ENCODE measurements at places on chromosomes 11 and 22. TPM values are rescaled to one million over a fixed set of nuclear protein-coding genes. Genes with fewer than 3 reads are reported as not detected.
A peak's percentile ranks its signal among the peaks of the same experiment; 100 is the strongest.

- no peak for DNase-seq
These were observed 39.8 kb downstream of the RELT start for GRCh38 chr11:73415854-73416615.

The LSP1 gene
- polyA plus RNA-seq, result 496 TPM

DNA sequence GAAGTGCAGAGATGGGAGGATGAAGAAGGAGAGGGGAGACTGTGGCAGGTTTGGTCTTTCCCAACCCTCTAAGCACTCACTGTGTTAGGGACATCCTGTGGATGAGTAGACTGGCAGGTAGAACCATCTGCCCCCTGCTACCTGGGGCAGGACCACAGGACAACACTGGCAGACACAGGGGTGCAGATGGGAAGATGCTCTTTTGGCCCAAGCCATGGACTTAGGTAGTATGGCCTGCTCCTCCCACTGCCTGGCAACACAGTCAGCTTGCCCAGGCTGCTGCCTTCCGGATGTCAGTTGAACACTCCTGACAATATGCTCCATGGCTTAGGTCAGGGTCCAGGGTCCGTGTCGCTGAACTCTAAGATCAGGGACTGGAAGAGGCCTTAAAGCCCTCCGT is 140.7 kb upstream of the NAV2 start:
- no peak for DNase-seq

DNA sequence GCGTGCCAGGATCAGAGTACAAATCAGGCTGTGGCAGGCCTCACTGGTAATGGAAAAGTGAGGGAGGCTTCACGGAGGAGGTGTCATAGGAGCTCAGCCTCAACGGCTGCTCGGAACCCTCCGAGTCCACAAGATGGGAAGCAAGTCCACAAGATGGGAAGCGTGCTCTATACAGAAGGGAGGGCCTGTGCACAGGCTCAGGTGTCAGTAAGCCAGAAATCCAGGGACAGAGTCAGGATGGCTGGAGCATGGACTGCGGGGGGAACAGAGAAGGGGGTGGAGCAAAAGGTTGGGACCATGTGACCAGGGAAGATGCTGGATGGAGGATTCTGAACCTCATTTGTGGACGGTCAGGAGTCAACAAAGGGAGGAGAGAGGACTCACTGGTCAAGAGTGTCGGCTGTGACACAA is 3.4 kb upstream of the DPP3 start:
- no peak for DNase-seq

DNA sequence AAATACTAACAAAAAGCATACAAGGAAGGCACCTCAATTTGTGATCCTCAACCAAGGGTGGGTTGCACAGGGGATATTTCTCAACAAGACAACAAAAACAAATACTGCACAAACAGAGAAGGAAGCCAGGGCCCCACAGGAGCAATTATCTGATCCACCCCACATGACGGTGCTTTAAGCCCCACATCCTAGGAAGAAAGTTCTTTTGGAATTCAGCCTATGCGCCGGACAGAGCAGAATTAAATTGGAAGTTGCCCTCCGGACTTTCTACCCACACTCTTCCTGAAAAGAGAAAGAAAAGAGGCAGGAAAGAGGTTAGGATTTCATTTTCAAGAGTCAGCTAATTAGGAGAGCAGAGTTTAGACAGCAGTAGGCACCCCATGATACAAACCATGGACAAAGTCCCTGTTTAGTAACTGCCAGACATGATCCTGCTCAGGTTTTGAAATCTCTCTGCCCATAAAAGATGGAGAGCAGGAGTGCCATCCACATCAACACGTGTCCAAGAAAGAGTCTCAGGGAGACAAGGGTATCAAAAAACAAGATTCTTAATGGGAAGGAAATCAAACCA is 40.6 kb downstream of the OSBP start:
- no peak for DNase-seq

GRCh38 chr22:22579869-22580604 is 21.0 kb upstream of the PRAME start:
- no peak for DNase-seq

DNA sequence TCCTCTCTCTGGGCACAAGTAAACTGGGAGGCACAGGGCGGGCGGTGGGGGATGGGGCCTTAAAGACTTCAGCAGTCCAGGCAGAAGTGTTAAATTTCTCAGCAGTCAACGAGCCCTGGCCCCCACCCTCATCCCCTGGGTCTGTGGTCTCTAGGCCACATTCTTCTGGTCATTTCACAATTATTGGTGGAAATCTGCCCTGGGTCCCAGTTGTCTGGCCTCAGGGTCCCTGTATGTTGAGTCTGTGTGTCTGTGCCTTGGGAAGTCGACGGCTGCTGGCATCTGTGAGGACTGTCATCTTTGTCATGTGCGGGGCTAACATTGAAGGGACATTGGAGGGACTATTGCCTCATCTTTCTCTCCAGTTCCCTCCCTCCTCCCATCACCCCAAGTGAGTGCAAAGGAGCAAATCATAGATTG is 1.7 kb downstream of the TSPAN18 start:
- DNase-seq, result no peak

The GGT5 gene
- not detected for polyA plus RNA-seq

- peak; percentile 40 for DNase-seq
These were observed 6.9 kb downstream of the MCAT start for GRCh38 chr22:43136255-43136654.

DNA sequence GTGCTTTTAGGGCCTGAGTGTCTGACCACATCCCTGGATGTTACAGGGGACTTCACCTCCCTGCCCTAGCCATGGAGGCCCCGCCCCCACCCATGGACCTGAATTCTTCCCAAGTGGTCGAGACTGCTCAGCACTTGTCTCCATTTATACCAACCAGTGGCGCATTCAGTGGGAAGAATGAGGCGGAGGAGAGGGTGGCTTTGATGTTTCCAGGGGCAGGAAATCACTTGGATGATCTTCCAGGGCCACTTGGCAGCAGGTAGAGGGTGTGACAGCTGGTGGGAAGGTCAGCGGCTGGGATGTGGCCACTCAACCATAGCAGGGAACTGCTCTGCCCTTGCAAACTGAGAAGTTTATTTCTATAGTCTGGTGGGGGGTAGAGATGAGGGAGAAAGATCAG is 155.1 kb upstream of the BLID start:
- DNase-seq, result no peak

The APOA4 gene
- not detected for polyA plus RNA-seq

The MUC2 gene
- not detected for polyA plus RNA-seq

- no peak for DNase-seq
These were observed 18.1 kb upstream of the RFPL2 start for GRCh38 chr22:32222991-32223390.

DNA sequence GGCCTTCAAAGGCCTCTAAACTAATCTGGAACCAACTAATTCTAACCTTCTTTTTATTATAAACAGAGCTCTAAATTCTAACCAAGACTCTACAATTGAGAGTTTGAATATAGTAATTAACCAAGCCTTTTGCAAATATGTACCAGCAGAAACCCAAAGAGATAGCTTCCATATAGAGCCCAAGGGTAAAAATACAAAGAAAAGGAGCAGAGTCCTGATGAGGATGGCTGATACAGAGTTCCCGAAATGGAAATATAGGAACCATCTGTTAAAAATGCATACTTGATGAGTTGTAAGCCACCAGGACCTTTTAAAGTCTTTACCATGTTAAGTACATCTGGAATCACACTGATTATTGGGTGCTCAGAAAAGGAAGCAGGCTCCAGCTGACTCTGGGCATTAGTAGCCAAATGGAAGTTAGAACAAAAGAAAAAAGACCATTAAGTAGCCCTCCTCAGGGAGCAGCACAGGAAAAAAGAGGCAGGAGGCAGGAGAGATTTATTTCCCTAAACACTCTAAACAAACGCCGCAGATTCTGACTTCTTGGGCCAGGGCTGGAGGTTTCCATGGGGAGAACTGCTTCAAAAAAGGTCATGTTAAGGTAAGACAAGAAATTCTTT is 463.1 kb upstream of the FAT3 start:
- no peak for DNase-seq

DNA sequence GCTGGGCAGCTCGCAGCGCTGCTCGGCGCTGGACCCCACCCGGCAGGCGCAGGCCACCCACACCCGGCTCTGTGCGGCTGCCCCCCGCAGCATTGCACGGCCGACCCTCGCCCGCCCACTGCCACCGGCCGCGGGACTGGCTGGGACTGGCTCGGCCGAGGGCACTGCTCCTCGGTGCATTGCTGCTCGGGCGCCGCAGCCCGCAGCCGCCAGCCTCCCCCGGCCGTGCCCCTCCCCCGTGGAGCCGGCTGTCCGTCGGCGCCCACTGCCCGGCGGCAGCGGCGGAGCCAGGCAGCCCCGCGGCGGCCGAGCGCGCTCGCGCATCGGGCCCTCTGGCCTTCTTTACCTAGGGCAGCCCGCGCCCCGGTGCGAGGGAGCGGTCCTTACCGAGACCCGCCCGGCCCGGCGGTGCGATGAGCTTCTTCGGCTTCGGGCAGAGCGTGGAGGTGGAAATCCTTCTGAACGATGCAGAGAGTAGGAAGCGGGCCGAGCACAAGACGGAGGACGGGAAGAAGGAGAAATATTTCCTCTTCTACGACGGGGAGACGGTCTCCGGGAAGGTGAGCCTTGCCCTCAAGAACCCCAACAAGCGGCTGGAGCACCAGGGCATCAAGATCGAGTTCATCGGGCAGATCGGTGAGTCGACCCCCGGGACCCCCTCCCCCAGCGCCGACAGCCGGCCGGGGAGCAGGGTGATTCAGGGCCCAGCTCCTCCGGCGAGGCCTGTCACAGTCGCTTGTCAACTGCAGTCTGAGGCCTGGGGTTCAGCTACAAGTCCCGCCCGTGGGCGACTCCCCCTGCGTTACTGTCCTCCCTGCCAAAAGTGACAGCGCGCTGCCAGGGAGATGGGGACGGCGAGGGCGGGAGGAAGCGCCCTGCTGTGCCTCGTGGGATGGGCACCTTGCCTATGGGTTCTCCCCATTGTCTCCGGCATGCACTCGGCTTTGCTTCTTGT is 516 bp downstream of the VPS26B start:
- DNase-seq, result peak; percentile 27

The OLFML1 gene
- not detected for polyA plus RNA-seq

The PYGM gene
- 0.15 TPM for polyA plus RNA-seq

- DNase-seq, result no peak
These were observed 50.9 kb downstream of the ARFGAP3 start for GRCh38 chr22:42805998-42806830.

DNA sequence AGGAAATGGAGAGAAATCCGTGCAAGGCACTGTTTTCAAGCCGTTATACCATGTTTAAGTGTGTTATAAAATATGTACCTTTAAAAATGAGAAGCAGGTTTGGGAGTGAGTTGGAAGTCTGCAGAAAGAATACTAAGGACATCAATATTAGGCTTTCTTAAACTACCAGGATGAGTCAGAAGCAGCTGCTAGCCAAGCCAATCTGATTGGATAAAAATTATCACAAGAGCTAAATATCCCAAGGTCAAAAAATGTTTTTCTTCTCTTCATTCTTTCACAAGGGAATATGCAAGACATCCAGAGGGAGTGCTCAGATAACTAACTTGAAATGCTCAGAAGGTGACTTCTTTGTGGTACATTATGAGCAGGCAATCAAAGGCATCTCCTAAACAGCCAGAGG is 19.3 kb upstream of the CKAP5 start:
- no peak for DNase-seq
